ENCODE measurements at places on chromosomes 13 and 19.

GRCh38 chr13:39417131-39417530, 185.9 kb downstream of the LHFPL6 start:
- DNase-seq: no peak

GRCh38 chr19:3167533-3168272, 10.9 kb upstream of the S1PR4 start:
- no peak for DNase-seq

- no peak for DNase-seq
Observed at GRCh38 chr19:49491804-49492572, 4.2 kb upstream of the RPS11 start.

GRCh38 chr13:96994017-96994857, at the start of gene OXGR1:
Gene OXGR1 (minus strand): TSS chr13:96994476. CDS start chr13:96987759, 6,717 bp downstream.
- DNase-seq: no peak

- no peak for DNase-seq
Observed at GRCh38 chr13:94120878-94121277, 358.6 kb downstream of the DCT start.

- DNase-seq: no peak
Observed at GRCh38 chr13:46171217-46171616, 10.8 kb downstream of the LCP1 start.

DNA sequence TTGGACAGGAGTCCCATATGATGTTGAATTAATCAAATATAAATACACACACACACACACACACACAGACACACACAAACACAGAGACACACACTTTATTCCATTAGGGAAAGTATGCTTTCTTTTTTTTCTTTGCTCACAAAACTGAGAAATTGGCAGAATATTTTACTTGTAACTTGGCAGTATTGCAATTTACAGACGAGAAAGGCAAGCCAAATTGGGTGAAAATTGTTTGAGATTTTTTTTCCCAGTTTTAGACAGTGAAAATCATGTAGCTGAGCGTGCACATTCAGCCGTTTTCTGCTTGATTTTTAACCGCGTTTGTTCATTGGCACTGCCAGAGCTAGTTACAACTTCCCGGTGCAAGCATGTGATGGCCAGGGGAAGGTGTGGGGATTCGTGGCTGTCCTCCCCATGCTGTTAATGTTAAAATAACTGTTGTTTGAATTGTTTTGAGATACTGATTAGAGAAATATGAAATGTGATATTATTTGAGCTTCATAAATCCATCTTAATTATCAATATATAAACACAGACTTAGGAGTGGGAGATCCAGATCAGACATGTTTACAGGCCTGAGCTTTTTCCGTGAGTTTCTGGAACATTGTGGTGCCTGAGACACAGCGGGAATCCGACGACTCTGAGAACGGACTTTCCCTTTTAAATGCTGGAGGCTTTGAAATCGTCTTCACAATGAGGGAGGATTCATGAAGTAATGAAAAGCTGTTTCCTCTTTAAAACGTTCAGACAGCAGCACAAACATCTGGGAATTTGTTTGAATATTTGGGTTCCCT, 125.5 kb downstream of the KCNRG start:
- no peak for DNase-seq

All from stimulated activated CD4-positive, alpha-beta T cell treated with anti-CD3 and anti-CD28 coated beads, Interleukin-1b, Interleukin-23, amount 100 ng/mL, for 1 hour (primary cell).